ELR (cell line): ENCODE measurements at places on chromosomes 2 and 18.

- no peak for DNase-seq
Observed at GRCh38 chr2:149686136-149687051, 98.8 kb upstream of the MMADHC start.

- DNase-seq: no peak
Observed at GRCh38 chr18:80133124-80133523, 24.1 kb downstream of the ADNP2 start.

DNA sequence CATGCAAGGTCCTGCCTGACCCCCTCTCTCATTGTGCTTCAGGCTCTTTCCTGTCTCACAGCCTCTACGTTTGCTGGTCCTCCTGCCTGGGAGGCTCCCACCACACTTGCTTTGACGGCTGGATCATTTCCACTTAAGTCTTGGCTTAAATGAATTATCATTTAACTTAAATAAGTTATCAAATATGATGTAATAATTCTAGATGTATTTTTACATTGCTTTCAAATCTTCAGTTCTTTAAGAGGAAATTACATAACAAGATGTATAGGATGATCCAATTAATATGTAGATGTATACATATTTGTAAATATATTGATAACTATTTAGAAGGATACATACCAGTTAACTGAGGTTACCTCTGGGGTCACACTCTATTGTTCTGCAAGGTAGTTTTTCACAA is 102.6 kb upstream of the SP3 start:
- DNase-seq: no peak

DNA sequence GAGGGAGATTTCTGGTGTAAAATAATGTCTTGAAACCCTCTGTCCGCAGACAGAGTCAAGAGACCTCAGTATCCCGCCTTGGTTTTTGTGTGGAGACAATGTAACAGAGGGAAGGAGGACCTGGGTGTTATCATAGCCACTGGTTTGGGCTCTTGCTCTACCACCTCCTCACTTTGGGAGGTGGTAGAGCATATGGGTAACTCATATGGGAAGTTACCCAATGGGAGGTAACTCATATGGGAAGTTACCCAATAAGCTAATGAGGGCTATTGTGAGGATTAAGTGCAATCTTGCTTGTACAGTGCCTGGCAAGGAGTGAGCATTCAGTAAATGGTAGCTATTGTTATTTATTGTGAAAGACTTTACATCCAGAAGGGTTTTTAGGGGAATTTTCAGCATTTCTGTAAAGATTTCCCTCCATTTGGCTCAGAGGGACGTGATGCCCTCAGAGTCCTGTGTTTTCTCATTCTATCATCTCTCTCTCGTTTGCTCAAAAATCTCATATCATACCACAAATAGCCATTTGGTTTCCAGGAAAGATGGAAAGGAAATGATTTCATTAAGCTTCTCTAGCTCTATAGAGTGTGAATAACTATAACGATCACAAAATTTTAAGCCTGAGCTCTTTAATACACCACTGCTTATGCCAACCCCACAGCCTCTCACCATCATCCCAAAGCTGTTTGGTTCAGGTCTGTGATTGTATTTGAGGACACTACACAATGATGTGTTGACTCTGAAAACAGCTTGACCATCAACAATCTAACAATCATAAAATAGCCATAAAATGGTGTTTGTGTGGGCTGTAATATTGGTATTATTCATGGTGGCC is 307.7 kb downstream of the STK39 start:
- DNase-seq: no peak

DNA sequence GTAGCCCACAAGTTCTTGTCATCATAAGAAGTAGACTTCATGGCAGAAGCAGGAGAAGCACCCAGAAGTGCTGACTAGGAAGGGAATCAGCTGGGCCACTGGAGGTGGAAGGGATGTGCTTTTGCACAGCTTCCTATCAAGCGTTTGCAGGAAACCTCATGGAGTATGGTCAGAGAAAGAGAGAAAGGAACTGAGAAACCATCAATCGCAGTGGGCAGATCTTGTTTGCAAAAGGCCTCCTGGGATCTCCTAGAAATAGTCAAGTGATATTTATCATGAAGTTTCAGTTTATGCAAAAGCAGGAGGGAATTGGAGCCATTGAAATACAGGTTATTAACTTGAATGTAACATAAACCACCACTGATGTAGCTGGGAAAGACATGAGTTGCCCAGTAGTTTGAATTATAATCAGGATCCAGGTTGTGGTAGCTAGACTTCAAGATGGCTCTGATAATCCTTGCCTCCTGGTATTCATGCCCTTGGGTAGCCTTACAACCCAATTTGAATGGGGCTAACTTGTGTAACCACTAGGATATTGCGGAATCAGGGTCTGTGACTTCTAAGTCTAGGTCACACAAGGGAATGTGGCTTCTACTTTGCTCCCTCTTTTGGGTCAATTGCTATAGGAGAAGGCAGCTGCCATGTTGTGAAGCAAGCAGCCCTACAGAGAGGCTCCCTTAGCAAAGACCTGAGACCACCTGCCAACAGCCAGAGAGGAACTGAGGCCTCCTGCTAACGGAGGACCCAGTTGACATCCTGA is 69.8 kb upstream of the TCF4 start:
- no peak for DNase-seq

- peak; percentile 73 for DNase-seq
Observed at GRCh38 chr2:196331143-196331542, 159.8 kb upstream of the STK17B start.

GRCh38 chr2:69565431-69565839 is 78.1 kb downstream of the AAK1 start:
- peak; percentile 64 for DNase-seq

DNA sequence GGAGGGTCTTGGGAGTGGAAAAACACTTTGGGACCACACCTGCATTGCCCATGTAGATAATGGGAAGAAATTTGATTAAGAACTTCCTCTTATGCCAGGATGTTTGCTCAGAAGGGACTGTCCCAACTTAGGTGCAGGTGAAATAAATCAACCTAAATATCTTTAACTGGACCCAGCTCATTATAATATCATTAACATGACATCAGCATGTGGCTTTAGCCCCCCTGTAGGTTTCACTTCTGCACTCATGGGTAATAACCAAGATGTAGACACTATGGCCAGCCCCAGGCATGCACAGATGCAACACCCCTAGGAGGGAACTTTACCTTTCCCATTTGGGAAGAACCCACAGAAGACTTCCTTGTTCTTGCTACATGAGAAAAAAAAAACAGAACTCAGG is 227.4 kb upstream of the ZNF804A start:
- no peak for DNase-seq

DNA sequence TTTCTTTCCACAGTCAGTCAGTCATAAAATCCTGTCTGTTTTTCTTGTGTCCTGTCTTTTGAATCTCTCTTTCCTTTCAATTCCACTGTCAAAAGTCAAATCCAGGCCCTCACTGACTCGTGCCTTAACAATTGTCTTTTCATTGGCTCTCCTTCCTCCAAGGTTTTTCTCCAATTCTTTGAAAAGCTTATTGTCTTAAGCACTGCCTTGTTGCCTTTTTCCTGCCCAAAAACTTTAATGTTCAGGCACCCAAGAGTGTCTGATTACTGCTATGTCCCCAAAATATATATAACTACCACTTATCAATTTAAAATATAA is 13.9 kb upstream of the SULT1C4 start:
- DNase-seq: peak; percentile 28
